Upper lobe of left lung (tissue), 6 donors: ENCODE measurements at places on chromosomes 4 and X.
A peak's percentile ranks its signal among the peaks of the same experiment; 100 is the strongest.

- DNase-seq, result peak; percentile 21
These were observed 37.7 kb upstream of the ENPP6 start for GRCh38 chr4:184255361-184255760.

DNA sequence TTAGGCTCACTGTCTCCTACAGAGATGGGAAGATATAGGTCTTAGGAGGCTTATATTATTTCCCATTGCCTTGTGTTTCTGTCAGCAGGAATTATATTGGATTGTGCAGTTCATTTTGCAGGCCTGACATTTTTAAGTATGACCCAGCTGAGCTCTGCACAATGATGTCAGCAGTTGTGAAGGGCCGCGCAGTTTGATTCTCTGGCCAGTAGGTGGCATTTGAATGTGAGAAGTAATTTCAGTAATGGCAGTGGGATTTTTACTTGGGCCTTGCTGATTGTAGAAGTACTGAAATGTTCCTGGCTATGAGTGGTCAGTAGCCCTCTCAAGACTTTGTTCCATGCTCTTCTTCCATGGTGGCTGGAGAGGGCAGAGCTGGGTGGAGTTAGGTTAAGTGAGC lies 247.2 kb upstream of the MTMR8 start:
- no peak for DNase-seq

GRCh38 chrX:148806145-148806870 lies 305.9 kb downstream of the AFF2 start:
- DNase-seq, result no peak

DNA sequence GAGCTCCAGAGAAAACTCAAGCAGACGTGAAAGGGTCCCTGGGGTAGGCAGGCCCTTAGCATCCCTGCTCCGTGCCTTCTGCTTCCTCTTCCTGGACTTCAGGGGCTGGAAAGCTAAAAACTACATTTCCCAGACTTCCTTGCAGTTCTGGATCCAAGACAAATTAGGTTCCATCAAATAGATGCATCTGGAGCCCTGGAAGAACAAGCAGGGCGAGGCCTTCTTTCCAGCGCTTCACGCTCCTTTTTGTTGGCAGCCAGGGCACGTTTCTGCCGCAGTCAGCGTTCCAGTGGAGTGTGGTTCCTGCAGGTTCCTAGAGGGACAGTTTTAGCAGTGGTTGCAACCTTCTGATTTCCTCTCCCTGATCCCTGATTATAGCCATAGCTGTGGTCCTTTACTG lies 53.6 kb upstream of the MSX1 start:
- no peak for DNase-seq

DNA sequence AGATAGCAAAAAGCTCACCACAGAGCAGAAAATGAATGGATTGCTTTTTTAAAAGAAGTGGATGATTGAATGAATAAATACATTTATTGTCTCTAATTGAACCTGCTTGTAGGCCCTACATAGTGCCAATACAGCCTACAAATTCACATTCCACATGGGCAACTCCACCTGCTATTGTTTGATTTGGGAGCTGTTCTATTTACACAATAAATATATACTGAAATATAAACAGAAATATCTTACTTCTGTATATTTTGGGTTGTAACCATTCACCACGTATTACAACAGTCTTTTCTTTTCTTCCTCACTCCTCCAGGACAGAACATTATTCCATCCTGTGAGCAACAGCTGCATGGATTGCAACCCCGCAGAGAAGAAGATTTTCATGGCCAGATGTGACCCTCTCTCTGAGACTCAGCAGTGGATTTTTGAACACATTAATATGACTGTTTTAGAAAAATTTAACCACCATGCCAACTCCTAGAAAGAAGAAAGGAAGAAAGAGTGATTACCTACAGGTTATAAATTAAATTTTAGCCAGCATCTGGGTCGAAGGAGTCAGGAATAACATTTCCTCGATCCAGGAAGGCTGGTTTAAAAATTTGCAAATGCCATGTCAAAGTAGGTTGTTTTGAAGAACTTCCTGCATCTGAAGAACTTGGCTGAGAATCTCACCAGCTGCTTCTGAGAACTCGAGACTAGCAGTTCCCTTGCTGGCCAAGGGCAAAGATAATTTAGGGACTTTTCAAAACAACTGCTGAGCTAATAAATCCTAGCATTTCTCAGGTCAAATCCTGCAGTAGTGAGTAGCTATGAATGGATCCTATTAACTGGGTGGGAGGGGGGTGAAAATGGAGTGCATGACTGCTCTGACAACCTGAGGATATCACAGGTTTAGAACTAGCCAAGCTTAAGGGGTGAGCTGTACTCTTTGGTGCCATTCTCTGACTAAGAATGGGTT lies 128.7 kb upstream of the GALNT7 start:
- DNase-seq, result no peak

DNA sequence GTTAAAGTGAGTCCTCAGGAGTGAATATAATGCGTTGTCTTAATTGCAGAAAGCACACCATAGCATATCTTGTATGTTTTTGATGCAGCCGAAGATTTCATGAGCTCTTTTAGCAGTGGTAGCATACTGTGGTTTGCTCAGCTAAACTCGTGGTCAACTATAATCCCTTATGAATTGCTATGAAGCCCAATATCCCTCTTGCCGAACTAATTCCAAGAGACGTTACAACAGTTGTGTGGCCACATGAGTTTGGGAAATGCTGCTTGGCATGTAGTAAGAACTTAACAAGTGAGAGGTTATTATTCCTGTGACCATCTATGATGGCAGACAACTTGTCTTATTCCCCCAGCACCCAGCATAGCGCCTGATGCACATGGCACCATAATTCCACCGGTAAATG lies 30.7 kb downstream of the SYAP1 start:
- no peak for DNase-seq

- DNase-seq, result no peak
These were observed 40.9 kb downstream of the COX18 start for GRCh38 chr4:73028621-73029020.

- DNase-seq, result no peak
These were observed 16.1 kb downstream of the CPEB2 start for GRCh38 chr4:15018361-15018760.

DNA sequence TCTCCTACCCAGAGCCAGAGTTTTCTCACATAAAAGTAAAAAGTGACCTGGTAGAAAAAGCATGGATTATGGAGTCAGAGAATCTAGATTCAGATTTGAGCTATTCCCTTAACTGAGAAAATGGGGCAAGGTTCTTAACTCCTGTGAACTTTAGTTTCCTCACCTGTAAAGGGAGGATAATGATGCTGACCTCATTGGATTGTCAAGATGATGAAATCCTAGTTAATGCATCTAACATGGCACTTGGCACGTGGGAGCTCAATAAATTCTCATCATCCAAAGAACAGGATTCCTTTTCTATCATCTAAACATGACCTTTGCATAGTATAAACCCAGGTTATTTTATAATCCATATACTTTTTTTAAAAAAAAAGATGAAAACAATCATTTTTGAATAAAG lies 18.6 kb downstream of the FHDC1 start:
- DNase-seq, result no peak

DNA sequence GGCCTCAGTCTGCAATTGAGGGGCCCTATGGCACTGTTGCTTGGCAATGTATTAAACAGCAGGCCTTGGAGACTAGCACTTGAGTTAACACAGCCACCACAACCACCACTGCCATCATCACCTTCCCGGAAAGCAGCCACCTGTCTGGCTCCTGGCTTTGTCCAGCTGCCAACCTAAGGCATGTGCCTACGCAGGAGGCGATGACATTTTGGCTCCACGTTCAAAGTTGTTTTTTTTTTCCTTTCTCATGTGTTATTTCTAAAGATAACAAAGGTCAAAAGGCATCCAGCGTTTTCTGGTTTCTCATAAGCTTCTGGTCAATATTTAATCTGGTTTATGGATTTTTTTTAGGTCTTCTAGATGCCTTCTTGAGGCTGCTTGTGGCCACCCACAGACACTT lies 7.5 kb downstream of the CLDN2 start:
- DNase-seq, result no peak

- no peak for DNase-seq
These were observed 92.6 kb upstream of the MAPK10 start for GRCh38 chr4:86452422-86452891.

DNA sequence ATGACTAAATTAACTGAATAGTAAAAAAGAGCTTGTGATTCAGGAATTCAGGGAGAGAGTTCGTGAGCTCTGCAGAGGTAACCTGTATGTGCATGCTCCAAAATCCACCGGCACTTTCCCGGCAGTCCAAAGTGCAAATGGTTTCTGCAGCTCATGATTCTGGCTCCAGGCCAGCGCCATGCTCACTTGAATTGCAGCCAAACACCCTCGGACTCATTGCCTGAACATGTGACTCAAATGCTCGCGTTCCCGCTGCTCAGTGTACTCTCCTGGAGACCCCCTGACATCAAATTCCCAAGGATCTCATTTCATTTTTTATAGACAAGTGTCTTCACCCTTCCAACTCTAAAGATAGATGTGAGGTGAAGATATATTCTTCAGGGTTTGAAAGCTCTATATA lies 44.1 kb upstream of the SH3RF1 start:
- peak; percentile 62 for DNase-seq
